HFFc6 (cell line): ENCODE measurements at places on chromosomes 3 and 15.
A peak's percentile ranks its signal among the peaks of the same experiment; 100 is the strongest.

- DNase-seq: no peak
Measured at GRCh38 chr15:90782442-90782841, 65.3 kb downstream of the BLM start.

DNA sequence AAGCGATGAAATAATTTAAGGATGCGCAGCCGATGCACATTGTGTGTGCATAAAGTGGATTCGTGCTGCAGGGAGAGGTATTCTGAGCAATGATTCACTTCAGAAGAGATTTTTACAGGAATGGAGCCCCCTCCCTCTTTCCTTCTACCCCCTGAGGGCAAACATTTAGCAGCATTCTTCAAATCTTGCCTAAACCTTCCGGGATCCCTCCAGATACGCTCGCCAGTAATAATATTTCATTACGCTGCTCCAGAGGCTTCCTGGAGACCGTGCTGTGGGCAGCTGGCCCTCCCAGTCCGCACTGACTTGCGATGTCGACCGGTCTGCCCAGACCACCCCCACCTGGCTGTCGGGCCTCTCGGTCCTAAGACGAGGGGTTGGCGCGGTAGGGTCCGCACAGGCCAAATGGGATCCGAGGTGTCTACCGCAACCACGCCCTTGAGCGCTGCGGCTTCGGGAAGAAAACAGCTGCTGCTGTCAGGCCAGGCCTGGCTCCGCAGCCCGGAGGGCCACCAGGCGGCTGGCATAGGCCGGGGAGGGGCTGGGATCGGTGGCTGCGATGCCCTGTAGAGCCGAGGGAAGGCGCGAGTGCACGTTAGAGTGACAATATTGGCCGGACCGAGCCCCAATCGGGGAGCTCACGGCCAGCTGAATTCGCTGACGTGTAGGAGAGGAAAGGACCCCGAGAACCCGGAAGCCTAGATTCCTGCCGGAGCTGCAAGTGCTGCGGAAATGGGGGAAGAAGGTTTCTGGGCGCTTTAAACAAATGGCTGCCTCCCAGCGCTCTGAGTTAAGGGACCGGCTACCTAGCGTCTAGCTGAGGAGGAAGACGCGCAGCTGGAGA lies 14.3 kb downstream of the ZIC4 start:
- peak; percentile 64 for DNase-seq

GRCh38 chr3:23341147-23341838 lies 138.2 kb downstream of the UBE2E2 start:
- no peak for DNase-seq

DNA sequence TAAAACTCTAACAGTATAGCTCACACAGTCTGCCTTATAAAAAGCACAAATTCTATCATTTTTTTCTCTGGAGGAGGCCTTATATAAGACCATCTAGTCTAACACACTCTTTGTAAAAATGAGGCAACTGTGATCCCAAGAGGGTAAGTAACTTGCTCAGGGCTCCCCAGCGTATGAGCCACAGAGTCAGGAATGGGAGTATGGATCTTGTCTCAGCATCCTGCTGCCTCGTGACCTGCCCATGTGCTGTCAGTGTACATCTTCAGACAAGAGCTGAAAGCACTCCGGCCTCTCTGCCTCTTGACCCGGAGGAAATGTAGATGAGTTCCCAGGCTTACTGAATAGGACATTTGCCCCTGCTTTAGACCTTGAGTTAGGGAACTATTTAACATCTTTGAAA lies 28.4 kb upstream of the MEF2A start:
- no peak for DNase-seq

DNA sequence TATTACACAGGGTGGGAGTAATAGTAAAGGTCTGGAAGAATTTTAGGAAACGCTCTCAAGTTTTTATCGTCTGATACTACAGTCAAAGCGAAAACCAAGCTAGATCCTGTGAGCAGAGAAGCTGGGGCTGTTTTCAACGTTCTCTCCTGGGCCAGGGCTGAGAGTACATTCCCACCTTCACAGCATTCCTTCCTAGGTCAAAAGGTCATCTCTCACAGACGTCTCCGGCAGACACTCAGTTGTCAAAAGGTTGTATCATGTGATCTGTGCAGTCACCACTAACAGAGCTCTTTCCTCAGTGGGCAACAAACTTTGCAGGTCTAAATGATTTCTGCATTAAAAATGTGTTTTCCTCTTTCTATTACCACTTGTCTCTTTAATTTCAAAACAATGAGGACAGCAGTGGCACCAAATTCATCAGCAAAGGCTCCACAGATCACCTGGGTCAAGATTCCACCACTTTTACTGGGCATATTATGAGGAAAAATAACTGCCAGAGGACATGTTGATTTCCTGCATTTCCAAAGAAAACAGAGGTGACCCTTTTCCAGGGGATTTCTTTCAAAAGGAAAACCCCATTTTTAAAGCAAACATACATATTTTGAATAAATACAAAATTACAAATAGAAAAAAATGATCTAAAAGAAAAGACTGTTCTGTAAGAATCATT lies 41.9 kb downstream of the MEIS2 start:
- DNase-seq: no peak
